CD4-positive, alpha-beta T cell treated with Interleukin-4 for 4 hours (primary cell): ENCODE measurements at places on chromosomes 12 and 14.

DNA sequence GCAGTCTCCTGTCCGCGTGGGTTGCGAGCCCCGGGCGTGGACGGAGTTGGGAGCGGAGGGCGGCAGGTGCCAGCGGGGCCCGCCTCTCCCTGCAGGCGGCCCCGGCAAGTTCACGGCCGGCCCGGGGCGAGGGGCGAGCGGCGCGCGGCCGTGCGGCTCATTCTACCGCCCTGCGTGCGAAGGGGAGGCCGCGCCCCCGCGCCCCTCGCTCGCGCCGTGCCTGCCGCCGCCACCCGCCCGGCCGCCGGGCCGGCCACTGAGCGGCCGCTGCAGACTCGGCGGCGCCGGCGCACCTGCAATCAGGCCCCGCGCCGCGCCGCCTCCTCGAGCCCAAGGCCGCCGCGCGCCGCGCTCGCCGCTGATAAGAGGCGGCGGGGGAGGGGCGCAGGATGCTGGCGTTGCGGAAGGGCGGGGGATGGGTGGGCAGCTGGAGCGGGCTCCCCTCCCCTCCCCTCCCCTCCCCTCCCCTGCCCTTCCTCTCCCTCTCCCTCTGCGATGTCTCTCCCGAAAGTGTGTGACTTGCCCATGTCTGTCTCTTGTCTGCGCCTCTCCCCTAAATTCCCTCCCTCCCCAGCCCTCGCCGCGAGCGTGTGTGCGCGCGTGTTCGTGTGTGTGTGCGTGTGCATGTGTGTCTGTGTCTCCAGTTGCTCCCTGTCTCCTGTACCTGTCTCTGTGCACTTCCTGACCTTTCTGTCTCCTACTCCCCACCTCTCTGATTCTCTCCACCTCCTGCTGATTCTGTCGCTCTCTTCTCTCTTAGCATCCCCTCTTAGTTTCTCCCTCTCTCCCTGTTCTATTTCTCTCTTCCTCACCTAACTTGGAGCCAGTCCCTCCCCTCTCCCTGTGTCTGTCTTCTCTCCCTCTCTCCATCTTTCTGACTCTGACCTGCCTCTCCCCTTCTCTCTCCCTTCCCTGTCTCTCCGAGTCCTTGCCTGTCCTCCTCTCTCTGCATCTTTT, 768.1 kb upstream of the TBX3 start:
- no peak for DNase-seq

DNA sequence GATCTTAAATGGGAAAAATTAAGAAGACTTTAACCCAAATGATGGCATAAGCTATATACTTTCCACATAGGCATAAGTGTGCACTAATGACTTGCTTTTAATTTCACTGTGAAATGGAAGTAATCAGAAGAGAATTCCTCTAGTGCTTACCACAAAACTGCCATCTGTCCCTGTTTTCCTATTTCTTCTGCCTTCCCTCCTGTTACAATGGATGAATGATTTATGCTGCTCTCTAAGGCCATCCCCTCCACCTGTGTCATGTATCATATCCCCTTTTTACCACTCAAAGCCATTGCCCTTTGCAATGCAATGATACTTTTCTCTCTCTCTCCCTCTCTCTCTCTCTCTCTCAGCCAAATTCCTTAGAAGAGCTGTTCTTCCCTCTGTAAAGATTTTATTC, 109.1 kb downstream of the C12orf50 start:
- DNase-seq = no peak

GRCh38 chr14:69259527-69260189, at the start of gene GALNT16:
Gene GALNT16, plus strand, starts transcription at chr14:69260158. Its CDS starts 133 bp downstream, at chr14:69260291.
- no peak for DNase-seq

DNA sequence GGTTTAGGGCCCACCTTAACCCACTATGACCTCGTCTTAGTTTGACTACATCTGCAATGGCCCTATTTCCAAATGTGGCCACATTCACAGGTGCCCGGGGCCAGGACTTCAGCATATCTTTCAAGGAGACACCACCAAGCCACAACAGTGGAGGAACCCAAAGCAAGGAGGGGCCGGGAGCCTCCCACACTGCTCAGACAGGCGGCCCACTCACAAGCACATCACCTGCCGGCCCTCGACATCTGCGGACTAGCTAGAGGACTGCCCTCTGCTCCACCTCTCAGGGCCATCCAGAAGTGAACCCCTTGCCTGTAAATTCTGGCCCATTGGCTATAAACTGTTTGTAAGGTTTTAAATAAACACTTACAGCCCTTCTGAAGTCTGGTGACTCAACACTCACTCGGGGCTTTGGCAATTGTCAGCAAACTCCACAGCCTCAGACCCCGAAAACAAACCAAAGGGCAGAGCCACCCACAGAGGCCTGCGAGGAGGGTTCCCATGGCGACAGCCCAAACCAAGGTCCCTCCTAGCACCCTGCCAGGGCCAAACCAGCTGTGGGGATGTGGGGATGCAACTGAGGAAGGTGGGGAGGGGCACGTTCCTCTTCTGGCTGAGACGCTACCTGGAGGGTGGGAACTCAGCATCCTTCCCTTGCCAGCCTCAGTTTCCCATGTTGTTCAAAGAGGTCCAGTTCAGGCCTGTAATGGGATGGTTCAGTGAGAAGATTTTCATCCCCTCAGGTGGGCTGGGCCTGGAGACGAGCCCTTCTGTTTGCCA, 95.8 kb downstream of the DICER1 start:
- no peak for DNase-seq

- DNase-seq = no peak
Observed at GRCh38 chr12:48780381-48781025, 8.4 kb downstream of the ADCY6 start.

DNA sequence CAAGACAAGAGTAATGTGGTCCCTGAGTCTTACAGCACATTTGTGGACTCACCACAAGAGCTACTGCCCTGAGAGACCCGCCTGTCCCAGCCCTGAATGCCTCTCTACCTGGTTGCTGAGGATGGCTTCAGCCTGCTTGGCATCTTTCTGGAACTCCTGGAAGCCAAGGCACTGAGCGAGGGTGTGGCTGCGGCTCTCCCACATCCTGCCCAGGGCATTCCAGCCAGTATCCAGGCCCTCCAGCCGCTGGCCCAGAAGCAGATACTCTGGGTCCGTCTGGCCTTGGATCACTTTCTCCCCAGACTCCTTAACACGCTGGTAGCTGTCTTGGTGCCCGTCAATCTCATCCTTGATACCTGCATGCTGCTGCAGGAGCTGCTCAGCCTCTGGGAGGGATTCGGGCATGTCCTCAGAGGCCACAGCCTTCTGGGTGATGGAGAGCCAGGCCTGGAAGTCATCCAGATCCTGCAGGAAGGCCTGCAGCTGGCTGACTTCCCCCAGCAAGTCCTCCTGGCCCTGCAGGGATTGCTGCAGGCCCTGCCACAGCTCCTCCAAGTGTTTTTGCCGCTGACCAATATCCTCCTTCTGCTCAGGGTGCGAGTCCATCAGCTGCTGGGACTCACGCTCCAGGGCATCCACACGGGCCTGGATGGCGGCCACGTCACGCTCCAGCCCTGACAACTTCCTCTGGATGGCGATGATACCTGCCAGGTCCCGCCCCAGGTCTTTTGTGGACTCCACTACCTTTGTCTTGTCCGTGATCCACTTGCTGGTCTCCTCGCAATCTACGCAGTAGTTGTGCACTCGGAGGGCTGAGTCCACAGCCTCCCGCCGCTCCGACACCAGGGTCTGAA, 82.3 kb downstream of the PLEKHG3 start:
- no peak for DNase-seq

GRCh38 chr12:130945786-130946492, 7.8 kb upstream of the ADGRD1 start:
- DNase-seq = no peak

- no peak for DNase-seq
Observed at GRCh38 chr12:2359725-2360629, 307.2 kb downstream of the CACNA1C start.

DNA sequence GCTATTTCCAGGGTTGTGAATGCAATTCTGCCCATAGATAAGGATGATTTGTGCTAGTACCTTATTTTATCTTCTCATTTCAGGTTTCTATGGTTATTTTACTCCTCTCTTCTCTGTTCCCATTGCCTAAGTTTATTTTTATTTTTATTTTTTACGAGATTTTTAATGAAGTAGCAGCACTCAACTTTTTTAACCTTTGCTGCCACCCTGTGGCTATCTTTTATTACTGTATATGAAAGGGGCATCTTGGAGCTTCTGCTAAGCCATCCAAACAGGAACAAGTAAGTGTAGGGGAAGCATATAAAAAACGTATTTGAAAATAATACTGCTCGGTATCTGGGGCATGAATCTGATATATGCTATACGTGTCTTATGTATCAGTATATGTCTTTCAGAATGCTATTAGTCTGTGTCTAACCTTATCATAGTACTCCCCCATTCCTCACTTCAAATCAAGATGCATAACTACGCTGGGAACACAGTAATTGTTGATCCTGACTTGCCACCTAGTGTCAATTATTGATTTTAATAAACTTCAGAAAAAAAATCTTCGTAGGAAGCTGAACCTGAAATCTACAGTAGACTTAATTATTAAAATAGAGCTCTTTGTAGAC, 60.3 kb downstream of the KLRG1 start:
- peak; percentile 66 for DNase-seq

GRCh38 chr12:75969768-75970167, 61.8 kb downstream of the PHLDA1 start:
- DNase-seq = no peak

DNA sequence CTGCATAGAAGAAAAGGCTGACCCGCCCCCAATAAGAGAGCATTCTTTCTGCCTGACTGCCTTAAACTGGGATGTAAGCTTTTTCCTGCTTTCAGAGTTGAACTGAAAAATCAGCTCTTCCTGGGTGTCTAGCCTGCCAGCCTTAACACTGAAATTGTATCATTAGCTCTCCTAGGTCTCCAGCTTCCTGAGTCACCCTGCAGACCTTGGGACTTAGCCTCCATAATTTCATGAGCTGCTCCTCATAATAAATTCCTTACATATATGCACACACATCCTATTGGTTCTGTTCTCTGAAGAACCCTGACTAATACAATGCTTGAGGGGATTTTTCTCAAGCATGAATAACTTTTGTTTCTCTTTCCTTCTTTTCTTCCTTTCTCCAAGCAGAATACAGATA, 76.4 kb upstream of the FAR2 start:
- DNase-seq = no peak

DNA sequence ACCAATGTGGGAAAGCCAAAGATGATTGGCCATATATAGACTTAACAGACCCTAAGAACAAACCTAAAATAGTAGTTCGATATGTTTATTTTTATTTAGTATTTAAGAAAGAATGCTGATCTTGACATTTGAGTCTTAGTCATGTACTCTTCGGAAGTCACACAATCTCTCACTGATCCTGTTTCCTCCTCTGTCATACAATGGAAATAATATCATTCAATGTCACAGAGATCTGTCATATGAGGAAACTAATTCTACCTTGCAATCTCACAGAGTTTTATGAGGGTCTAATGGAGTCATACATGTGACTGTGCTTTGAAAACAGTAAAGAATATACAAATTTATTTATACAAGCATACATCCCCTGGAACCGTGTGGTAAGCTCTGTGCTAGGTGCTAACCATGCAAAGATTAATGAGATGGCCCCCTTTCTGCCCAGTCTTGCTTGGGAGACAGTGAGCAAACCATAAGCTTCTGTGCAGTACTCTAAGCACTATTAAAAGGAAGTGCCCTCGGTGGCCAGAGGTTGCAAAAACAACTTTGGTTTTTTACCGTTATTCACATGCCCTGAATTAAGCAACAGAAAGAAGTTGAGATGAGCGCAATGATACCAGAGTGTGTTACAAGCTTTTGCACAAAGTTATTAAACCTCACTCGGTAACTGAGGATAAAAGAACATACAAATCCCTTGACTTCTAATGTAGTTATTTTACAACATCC, 1.7 kb upstream of the LIN7A start:
- no peak for DNase-seq

DNA sequence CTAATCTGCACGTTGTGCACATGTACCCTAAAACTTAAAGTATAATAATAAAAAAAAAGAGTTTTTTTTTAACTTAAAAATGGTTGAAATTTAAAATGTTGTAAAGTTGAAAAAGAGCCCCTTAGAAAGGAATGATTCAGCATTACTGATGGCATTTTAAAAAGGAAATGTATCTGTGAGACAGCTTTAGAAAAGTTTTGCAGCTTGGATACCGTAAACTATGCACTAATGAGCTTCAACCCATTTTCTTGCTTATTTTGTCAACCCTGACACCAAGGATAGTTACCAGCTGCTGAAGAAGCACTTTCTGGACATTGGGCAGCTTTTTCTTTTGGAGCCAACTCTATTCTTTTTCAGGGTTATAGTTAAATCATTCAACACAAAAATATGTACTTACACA, 4.3 kb downstream of the BICD1 start:
- no peak for DNase-seq

DNA sequence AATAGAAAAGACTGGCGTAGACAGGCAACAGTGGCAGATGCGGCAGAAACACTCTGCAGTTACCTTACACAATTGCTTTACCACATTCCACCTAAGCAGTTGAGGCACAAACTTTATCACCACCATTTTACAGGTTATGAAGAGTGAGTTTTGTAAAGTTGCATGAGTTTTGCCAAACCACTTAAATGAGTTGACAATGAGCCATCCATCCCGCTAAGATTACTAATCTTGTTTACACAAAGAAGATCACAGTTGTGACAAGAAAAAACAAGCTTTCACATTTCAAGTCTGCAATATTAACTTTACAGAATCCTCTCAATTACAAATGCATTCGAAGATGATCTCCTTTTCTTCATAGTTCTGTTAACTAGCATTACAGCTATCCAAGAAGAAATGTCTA, 1.8 kb downstream of the TMCC3 start:
- DNase-seq = no peak

GRCh38 chr14:71651228-71651627, 281.0 kb upstream of the RGS6 start:
- no peak for DNase-seq

GRCh38 chr12:38921025-38921677, 15.8 kb upstream of the CPNE8 start:
- DNase-seq = peak; percentile 42

DNA sequence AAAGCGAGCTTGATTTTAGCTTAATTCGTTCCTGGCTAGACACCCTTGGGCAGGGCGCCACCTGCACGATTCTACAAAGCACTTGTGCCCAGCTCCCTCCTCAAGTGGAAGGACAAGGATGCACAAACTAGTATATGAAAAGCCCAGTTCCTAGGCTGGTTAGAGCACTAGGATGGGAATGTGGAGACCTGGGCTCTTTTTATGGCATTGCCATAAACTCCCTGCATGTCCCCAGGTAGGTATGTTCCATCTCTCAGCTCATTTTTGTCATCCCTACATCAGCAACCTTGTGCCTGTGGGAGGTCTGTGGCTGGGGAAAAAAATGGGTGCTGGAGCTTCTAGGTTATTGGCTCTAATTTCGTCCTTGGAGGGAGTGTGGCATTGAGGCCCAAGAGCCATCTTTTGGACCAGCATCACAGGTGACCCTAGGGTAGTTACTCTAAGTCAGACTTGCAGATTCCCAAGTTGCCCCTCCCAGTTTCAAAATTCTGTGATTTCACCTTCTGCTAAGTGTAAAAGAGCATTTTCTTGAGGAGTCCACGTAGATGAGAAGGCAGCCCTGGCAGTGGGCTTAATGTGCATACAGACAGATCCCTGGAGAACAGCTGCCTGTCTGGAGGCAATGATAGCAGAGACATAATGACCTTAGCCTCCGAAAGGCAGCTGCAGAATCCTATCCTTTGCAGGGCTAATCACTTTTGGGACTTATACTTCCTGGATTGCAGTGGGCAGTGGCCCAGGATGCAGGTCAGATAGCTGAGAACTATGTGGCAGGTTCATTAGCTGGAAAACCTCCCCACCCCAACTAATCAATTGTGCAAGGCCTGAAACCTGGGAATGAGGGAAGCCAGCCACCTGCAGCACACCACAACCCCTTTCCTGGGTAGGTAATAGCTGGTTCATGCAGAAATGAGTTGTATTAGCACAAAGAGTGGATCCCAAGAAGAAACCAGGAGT, 47.6 kb upstream of the BDKRB2 start:
- DNase-seq = no peak
